ENCODE measurements at places on chromosomes 4 and X.

DNA sequence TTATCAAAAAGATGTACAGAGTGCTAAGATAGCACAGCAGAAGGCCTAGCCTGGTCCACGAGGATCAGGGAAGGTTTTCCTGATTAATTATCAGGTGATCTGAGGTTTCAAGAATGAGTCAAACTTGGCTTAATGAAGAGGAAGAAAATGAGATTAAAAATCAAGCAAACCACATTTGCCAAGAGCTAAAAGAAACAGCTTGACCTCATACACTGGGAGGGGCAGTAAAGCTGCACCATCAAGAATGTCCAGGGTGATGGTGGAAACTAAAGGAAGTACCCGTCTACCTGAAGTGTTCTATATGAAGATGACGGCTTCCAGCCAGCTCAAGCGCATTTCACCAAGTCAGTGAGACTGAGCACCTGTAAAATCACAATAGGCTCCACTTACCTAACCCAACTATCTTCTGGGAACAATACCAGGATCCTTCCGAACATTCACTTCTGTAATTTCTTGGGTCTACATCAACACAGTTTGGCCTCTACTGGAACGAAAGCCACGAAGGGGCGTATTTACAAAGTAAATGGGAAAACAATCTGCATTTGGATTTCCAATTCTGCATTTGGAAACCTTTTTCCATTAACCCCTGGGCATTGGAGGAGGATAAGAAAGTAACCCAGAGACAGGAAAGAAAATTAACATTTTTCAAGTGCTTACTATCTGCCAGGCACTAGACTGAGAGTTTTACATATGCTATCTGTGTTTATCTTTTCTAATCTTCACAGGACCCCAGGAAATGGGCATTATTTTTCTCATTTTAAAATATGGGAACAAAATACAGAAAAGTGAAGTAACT lies 114.0 kb upstream of the DCLK2 start:
- ATAC-seq = no peak

- ATAC-seq = peak; percentile 23
Observed at GRCh38 chr4:5865896-5866599, 26.8 kb downstream of the CRMP1 start.

DNA sequence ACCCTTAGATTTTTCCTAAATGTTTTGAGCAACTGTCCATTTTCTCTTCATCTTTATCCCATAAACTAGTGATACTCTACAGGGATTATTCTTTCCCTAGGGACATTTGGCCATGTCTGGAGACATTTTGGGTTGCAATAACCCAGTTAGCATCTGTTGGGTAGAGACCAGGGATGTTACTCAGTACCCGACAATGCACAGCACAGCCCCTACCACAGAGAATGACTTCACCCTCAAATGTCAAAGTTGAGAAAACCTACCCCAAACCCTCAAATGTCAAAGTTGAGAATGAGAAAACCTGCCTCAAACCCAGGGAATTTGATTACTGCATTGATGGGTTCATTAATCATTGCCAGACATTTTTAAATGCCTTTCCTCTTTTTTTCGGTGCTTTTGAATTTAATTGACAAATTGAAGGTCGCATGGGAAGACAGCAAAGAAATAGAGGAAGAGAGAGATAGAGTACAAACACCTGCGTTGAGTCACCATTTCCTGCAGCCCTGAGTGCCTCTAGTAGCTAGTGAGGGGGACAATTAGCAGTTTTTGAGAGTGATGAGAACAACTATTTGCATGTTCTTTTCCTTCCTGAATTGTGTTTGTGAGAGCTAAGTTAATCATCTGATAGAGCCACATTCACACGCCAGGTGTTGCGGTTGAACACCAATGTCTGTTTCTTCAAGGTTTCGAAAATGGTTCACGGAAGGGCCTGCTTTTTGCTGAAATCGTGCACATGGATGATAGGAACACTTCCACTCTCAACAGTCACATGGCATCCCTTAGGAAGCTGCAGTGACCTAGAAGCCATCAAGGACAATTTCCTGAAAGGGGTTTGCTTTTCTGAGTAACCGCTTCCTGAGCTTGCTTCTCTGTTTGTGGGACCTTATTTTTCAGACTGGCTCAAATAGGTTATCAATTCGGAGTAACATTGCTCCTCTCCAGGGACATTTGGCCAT lies 203.9 kb upstream of the VCX3A start:
- ATAC-seq = no peak

DNA sequence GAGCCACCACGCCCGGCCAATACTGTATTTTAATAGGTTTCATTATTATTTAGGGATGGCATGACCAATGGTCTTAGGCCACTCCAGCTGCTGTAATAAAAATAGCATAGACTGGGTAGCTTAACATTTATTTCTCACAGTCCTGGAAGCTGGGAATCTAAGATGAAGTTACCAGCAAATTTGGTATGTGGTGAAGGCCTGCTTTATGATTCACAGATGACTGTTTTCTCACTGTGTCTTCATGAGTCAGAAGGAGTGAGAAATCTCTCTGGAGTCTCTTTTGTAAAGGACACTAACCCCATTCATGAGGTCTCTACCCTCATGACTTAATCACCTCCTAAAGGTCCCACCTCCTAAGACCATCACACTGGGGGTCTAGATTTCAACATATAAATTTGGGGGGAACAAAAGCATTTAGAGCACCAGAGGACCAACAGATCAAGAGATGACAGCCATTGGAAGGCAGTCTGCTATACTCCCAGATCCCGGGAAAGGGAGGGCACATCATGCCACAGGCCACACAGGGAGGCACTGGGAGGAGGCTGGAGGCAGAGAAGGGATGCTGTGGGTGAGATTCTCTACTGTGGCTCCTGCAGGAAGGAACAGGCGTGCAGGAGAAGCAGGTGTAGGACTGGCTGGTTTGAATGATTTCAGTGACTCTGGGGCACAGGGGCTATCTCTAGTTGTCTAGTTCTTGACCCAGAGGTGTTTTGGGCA lies 335.8 kb upstream of the SFRP2 start:
- ATAC-seq = no peak

- no peak for ATAC-seq
Observed at GRCh38 chrX:100584611-100585010, at the start of gene TNMD. TNMD (plus strand) TSS chrX:100584936; CDS start chrX:100585019, 83 bp downstream.

- no peak for ATAC-seq
Observed at GRCh38 chr4:131459430-131460101, 1689.5 kb upstream of the PCDH10 start.

DNA sequence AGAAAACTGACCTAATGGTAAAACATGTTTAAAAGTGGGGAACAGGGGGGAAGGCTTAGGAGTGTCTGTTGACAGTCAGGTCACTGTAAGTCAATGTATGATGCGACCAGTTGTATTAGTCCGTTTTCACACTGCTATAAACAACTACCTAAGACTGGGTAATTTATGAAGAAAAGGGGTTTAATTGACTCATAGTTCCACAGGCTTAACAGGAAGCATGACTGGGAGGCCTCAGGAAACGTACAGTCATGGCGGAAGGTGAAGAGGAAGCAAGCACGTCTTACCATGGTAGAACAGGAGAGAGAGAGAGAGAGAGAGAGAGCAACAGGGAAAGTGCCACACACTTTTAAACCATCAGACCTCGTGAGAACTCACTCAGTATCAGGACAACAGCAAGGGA lies 13.0 kb upstream of the PLAC1 start:
- ATAC-seq = no peak

DNA sequence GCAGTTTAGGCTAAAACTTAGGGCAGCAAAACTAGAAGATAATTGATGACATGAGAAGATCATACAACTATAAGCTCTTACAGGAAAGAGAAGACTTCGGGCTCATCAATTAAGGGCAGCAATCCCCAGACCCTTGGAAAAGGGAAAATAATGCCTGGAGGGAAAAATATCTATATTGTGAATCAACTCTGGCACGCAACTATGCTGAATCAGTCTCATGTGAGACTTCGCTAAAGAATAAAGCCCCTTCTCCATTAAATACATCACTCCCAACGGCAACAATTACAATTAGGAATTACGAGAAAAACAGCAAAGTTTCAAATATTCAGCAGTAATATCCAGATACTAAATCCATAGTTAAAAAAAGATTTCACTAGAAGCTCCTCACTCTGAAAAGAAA lies 2016.8 kb upstream of the IGFBP7 start:
- ATAC-seq = no peak

- ATAC-seq = peak; percentile 61
Observed at GRCh38 chr4:77843628-77844027, 19.0 kb upstream of the MRPL1 start.

DNA sequence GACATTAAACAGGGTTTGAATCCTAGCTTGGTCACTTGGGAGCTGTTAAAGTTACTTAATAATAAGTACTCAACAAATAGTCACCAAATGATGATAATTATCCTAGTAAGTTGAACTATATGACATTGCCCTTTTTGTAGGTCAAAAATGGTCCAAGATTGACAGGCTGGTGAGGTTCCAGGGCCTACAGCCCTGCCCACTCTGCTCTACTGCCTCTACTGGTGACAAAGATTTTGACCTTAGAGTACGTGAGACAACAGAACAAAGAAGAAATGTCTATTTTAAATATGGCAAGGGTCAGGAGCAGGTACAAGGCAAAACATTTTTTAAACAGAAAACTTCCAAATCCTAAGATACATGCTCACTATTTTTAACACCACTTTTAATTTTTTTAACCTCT lies 572 bp upstream of the SMPX start:
- no peak for ATAC-seq

GRCh38 chr4:181677201-181677600 lies 566.0 kb upstream of the TENM3 start:
- ATAC-seq = no peak

DNA sequence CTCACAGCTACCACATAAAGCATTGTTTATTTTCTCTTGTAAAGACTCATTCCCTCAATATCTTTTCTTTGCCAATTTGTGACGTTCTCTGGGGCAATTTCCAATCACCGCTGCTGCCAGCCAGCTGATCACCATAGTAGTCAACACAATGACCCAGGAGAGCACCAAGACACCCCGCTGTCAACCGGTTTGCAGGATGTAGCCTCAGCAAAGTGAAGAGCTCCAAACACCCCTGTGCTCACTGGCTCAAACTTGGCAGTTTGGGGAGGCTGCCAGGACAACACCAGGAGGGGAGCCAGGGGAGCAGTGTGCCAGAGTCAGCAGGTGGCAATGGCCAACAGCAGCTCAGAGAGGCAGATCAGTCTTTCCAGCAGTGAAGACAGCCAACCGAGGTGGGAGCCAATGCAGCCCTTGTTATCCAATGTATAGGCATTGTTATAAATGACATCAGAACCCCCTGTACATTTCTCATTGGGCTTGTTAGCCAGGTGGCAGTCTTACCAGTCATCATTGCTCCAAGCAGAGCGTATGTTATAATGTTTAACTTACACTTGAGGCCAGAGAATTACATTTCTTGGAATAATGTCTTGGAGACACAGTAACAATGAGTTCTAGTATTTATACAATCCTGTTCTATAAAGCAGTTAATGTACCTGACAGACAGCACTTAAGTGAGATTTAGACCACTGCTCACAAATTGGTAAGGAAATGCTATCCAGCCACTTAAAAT lies 274.9 kb upstream of the GK2 start:
- ATAC-seq = no peak

GRCh38 chr4:18733961-18734360 lies 712.4 kb upstream of the LCORL start:
- no peak for ATAC-seq

All from activated CD4-positive, CD25-positive, alpha-beta regulatory T cell treated with anti-CD3 and anti-CD28 coated beads, Interleukin-2, amount 50 U/mL, for 24 hours (primary cell).